ENCODE measurements at places on chromosomes 6 and 20.

DNA sequence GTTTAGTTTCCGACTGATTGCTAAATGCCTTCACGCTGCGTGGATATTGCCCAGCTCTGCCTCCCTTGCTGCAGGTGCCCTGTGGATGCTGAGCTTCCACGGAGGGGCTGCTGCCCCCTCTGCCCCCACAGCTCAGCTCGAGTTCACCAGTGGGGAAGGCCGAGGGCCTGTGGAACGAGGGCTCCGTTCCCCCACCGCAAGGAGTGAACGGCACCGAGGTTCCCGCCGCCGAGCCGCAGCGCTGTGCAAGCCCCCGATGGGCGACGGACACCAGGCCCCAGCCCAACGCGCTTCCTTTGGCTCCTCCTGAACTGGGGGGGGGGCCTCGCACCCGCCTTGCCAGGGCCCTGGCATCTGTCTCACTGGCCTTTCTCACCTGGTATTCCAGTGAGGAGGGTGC, 17.7 kb downstream of the DLL1 start:
- no peak for DNase-seq

- no peak for DNase-seq
Measured at GRCh38 chr6:127966616-127967015, 65.8 kb upstream of the THEMIS start.

GRCh38 chr6:141463237-141463977, 669.3 kb upstream of the GJE1 start:
- DNase-seq: no peak

GRCh38 chr20:14410869-14411555, 73.6 kb upstream of the FLRT3 start:
- DNase-seq: no peak

- no peak for DNase-seq
Measured at GRCh38 chr20:5442101-5442500, 125.3 kb upstream of the PROKR2 start.

GRCh38 chr20:20720158-20720557, 7.7 kb upstream of the RALGAPA2 start:
- DNase-seq: no peak

DNA sequence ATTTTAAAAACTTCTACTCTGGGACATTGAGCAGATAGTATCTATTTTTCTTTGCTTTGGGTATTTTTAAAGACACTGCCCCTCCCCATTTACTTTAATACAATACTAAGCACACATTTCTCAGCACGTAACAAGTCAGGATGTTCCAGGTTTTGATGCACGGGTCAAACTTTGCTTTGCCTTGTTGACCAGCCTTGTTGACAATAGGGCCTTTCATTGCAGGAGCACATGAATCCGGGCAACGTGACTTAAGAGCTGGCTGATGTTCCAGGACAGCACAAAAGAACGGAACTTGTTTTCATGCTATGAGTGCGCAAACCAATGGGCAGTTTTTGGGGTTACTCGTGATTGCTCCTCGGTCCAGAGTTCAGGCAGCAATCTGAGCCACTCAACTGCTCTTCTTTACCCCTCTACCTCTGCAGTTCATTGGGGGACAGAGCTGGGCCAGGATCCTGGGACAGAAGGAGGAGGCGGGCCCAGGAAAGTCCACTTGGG, 78.6 kb upstream of the SLC22A16 start:
- no peak for DNase-seq

- no peak for DNase-seq
Measured at GRCh38 chr20:9616833-9617461, 102.6 kb downstream of the LAMP5 start.

GRCh38 chr6:63560801-63561287, 11.4 kb upstream of the LOC128125822 start:
- DNase-seq: no peak

- no peak for DNase-seq
Measured at GRCh38 chr20:19875376-19876221, 117.5 kb downstream of the RIN2 start.

DNA sequence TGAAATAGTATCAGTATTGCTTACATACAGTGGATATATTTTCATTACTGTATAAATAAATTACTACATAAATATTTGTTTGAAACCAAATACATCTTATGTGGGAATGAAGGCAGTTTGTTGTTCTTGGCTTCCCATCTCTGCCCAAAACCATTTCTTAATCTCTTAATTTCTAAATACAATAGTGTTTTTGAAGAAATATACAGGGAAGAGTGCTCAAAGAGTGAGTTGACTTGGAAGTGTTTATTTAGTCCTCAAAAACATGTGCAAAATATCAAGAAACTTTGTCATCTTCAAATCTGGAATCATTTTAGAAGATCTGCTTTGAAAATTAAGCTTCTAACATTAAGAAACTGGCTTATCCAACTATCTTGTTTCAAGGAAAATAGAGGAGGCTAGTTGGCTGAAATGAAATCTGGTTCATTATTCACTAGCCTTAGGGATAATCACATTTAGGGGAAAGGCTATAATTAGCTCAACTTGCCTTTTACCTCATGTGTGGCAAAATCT, 259.8 kb upstream of the FLRT3 start:
- DNase-seq: no peak

DNA sequence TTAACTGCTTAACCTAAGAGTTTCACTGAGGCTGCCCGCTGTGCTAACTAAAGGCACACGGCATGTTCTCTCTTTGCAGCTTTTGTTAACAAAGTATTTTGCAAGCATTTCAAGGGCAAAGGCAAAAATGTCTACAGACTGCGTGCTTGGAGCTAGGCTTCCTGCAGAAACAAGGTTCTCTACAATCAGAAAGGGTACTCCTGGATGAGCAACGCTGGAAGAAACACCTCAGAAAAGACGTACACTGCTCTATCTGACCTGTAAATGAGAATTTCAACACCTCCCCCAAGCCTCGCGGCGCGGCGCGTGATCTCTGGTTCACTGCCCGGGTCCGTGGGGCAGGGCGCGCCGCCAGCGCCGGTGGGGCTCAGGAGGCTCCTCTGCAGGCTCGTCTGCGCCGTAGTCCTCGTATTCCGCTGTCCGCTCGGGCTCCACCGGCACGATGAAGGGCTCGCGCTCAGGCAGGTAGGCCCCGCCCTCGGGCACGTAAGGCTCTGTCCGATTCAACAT, 120.9 kb downstream of the COL12A1 start:
- DNase-seq: no peak
